T47D (cell line): ENCODE measurements at places on chromosomes 6 and 20.

DNA sequence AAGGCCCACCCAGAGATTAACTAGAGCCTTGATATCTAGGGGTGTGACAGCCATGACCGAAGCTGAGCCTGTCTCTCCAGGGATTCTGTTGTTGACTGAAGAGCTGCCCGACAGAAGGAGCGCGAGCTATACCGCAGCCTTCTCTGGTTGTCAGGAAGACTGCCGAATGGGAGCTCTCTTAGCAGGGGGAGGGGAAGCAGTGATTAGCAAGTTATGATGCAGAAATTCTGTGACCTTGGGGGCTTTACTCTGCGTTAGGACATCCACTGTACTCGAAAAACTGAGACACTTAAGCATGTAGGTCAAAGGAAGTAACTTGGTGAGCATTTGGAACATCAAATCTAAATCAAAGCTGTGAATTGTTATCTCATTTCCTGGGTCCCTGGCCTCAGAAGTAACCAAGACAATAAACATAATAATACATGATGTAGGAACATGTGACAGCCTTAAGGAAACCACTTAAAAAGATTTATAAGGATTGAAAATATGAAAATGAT is 84.7 kb downstream of the MAP3K4 start:
- DNase-seq: no peak

DNA sequence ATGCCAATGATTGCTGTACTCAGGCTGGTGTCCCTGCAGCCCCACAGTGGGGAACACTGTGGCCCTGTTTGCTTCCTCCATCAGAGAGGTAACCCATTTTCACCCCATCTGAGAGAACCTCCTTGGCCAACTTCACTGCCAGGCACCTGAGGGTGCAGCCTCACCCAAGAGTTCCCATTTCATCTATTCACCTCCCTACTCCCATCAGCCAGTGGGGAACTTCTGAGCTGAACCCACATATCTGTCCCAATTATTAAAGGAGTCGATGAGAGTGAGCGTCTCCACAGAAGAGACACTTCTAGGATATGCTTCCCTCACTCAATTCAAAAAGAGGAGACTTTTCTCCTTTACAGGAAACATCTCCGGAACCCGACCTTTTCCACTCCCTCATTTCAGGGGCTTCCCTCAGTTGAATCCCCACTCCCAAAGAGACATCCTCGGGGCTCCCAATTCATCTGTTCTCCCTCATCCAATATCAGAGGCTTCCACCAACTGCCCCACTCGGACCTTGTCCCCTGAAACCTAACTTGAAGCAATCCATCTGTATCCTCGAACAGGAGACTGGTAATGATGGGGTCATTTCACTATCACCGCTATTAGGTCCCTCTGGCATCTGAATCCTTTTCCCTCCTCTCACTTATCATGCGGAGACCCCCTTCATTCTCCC is 988 bp downstream of the UBE2V1 start:
- DNase-seq: no peak

GRCh38 chr6:113825781-113826180 is 31.4 kb upstream of the MARCKS start:
- no peak for DNase-seq

GRCh38 chr20:2695206-2695983 is 2.8 kb downstream of the EBF4 start:
- DNase-seq: no peak

- DNase-seq: no peak
These were observed 87.7 kb upstream of the FAM184A start for GRCh38 chr6:119166024-119166784.

- DNase-seq: no peak
These were observed 166.7 kb downstream of the SCML4 start for GRCh38 chr6:107657373-107657754.

GRCh38 chr6:110629153-110629552 is 152.7 kb upstream of the SLC22A16 start:
- DNase-seq: no peak

DNA sequence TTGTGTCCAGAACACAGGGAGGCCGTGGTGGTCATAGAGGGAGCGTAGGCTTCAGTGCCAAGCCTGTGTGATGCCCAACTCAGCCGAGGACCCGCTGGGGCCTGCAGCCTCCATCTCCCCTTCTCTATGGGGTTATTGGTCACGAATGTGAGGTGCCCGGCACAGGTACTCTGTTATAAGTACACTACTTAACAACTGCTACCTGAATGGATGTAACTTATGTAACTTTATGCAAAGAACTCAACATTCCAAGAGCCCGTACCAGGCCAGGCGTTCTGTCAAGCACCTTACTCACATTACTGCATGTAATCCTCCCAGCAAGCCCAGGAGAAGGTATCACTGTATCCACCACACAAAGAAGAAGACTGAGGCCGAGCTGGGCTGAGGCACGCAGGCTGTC is 24.5 kb upstream of the TBXT start:
- DNase-seq: no peak

GRCh38 chr20:24465730-24466129 is 3.7 kb upstream of the SYNDIG1 start:
- DNase-seq: no peak

DNA sequence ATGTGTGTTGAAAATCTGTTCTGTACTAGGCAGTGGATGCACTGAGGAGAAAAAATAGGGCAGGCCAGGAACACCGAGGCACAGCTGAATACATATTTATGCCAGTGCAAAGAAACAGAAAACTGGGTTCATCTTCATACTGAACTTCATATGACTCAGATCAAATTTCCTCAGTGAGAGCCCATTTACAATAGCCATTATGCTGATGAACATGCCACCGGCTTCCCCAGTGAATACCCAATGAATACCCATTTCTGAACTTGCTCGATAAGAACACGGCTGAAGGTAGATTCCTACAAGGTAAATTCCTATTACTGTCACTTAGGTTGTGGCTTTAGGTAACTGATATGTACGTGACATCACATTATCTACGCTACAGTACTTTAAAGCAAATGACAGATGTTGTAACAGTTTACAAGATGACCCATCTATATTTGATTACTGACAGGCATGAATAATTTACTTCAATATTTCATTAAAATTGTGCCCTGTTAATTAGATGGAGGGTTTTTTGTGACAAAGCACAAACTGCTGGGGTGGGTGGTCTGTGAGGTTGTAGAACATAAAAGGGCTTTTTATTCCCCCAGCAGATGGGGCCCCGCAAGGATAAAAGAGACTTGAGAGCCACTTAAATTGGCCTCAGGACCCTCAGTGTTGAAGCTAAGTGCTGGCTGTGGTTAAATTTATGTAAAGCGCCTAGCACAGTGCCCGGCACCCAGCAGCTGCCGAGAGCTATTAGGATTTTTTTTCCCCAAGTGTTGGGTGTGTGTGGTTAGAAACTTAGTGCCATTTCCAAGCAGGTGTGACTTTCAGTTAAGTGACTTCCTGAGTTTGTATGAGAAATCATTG is 264.5 kb downstream of the CD83 start:
- no peak for DNase-seq

DNA sequence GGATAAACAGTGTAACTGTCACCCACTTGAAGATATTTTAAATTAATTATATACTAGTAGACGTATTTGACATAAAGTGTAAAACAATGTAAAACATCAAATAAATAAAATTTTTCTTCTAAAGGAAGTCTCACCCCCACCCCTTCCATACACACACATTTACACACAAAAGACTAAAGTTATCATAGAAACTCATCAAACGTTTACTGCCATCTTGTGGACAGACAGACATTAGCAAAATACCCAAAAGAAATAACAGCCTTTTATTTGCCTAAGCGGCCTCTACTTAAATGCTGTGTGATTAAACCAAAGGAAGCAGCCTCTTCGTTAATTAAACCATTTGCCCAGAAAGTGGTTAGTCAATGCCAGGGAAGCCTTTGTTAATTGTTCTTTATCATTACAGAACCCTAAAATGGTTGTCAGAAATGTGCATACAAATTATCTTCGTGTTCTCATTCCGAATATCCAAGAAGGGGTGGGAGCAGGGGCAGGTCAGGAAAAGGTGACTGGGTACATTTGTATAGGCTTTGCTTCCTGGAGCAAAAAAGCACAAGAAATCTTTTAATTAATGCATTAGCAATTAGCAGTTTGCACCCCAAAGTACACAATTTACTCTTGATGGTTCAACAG is 176.2 kb upstream of the SASH1 start:
- DNase-seq: no peak

DNA sequence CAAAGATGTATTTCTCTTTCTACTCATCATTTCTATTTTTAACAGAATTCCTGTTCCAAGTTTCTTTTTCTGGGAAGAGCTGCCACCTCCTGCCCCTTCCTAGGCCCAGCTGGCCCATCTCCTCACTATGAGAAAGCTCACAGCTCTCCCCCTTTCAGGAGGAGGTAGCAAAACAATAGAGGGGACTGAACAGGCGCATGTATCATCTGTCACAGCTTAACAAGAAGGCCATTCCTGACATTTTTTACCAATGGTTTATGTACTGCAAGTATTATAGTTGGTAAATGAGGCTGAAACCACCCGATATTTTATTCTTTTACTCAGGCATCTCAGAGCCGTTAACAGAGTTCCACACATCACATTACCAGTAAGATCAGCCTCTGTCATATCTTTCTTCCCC is 103.7 kb upstream of the MTHFD1L start:
- DNase-seq: no peak

GRCh38 chr6:31907158-31907813 is 5.4 kb upstream of the ZBTB12 start:
- no peak for DNase-seq

- no peak for DNase-seq
These were observed 16.1 kb upstream of the LAMP5 start for GRCh38 chr20:9498322-9498721.

GRCh38 chr6:49506569-49507111 is 6.9 kb downstream of the GLYATL3 start:
- no peak for DNase-seq

- DNase-seq: no peak
These were observed 37.1 kb downstream of the QRSL1 start for GRCh38 chr6:106666282-106667021.

- no peak for DNase-seq
These were observed 3.2 kb upstream of the LGSN start for GRCh38 chr6:63322981-63323380.

DNA sequence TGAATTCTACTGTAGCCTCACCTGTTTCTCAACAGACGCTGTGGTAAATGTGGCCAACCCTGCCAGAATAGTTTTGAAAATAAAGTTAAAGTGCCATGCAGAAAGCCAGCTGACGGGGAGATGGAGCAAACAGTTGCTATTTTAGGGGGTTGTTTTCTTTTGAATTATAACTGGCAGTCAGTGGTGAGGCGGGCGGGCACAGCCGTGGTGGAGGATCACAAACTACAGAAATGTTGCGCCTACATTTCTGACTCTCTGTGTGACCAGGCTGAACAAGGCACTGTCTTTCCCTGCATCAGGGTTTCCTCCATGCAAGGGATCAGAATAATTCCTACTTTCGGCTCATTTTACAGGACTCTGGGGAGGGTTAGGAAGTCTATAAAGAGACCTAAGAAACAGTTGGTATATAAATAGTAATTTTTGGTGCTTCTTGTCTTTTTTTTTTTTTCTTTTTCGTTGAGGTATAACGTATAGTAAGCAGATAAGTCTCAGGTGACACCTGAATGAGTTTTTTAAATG is 17.2 kb downstream of the CHMP4B start:
- no peak for DNase-seq

DNA sequence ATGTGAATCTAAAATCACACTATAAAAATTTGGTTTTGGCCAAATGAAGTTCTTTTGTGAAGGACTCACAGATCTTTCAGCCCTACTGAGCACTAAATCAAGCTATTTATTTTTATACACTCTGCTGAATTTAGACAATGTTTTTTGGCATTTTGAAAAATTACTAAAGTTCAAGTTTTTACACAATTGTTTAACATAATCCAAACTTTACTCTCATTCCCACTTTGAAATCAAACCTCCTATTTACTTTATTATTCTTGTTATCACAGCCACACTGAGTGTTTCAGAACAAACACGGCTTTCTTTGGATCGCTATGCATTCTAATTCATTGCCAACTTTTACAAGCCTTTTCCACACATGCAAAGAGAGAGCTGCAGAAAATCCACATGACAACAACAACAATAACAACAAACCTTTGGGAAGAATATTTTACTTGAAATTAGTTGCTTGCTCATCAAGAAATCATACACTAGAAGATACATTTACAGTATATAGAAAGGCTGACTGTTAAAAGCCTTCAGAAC is 49.1 kb upstream of the TMEM30A start:
- DNase-seq: no peak

- no peak for DNase-seq
These were observed 98.1 kb upstream of the COL21A1 start for GRCh38 chr6:56345376-56345995.

DNA sequence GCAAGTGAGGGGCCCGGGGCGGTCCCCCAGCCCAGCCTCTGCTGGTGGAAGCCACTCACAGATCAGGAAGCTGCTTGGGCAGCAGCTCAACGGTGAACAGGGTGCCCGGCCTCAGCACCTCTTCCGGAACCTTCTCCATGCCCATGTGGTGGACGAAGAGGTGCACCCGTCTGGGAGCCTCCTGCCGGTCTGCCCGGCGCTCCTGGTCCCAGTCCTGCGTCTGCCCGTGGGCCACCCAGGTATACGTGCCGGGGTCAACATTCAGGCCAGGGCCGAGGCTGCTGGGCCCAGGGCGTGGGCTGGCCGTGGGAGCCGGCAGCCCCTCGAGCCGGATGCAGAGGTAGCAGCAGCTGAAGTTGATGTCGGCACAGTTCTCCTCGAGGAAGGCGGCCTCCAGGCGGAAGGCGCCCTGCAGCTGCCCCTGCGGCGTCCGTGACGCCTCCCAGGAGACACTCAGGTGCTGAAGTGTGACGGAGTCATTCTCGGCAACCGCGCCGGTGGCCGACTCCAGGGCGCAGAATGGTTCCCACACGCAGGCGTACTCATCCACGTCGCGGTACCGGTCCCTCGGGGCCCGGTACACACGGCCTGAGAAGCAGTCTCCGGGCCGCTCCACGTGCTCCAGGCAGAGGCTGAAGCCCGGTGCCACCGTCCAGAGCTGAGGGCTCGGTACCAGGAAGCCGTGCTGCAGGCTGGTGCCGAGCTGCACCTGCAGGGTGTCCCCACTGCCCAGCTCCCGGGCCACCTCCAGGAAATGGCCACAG is 8.7 kb downstream of the FNDC11 start:
- DNase-seq: no peak

DNA sequence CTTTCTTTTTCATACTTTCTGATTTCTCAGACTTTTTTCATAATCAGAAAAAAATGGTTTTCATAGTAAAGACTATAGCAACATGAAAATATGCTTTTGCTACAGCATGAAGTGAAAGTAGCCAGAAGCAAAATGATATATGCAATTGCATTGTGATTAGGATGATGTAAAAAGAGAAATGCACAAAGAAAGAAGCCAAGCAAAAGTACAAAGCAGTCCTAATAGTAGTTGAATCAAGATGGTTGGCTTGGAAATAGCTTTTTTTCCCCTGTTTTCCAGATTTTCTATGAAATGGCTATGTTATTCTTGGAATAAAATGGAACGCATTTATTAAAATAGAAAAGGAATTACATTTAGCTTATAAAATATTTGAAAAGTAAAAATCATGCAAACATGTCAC is 77.3 kb downstream of the SEL1L2 start:
- DNase-seq: no peak

GRCh38 chr6:114267897-114268296 is 74.9 kb downstream of the HS3ST5 start:
- no peak for DNase-seq

GRCh38 chr6:150297327-150298029 is 71.3 kb upstream of the IYD start:
- DNase-seq: no peak
